Heart left ventricle (tissue), 16 donors: ENCODE measurements at places on chromosomes 16 and 17. TPM values are rescaled to one million over a fixed set of nuclear protein-coding genes. Genes with fewer than 3 reads are reported as not detected.

DNA sequence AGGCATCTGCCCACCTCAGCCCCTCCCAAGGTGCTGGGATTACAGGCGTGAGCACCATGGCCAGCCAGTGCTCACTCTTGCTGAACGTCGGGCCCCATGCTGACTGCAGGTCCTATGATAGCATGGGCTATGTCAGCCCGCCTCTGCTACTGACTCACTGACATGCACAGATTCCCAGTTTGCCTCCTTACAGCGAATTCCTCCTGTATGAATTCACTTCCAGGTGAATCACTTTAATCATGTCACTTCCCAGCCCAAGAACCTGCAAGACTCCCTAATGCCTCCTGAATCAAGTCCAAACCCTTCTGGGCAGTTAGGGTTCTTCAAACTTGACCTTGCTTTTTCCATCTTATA is 16.1 kb upstream of the UBTF start:
- no peak for DNase-seq

The RAB37 gene
- total RNA-seq = 1.4 TPM

The SLC16A5 gene
- total RNA-seq = 23.3 TPM

GRCh38 chr17:39225308-39225958 is at the start of gene STAC2:
Gene STAC2, minus strand, starts transcription at chr17:39225945. Its CDS starts 443 bp downstream, at chr17:39225502.
- DNase-seq = no peak

DNA sequence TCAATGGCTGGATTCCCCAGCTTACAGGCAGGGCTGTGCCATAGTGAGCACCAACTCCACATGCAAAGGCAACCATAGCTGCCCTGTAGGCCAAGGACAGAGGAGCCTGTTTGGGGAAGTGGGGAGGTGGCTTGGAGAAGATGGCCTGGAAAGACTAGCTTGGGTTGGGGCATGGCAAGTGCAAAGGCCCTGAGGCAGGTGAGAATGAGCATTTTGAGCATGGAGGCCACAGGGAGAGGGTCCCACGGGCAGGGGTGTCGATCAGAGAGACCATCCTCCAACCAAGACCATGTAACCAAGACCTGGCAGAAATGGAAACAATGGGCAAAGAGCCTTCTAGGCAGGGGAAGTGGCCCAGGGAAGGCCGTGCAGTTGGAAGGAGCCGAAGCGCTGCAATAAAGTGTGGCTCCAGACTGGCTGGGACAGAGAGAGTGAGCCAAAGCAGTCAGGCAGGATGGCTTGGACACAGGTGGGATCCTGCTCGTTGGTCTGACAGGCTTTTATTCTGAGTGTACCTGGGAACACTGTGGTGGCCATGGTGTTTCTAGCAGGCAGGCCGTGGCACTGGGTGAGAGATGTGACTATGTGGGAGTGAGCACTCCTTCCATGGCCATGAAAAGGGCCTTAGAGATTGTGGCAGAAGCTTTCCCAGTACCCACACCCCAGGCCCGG is 24.8 kb upstream of the MPRIP start:
- no peak for DNase-seq

GRCh38 chr17:76581515-76581914 is 4.1 kb downstream of the ST6GALNAC2 start:
- no peak for DNase-seq

- DNase-seq = no peak
Measured at GRCh38 chr16:69100071-69100691, 5.3 kb upstream of the HAS3 start.

The MT1F gene
- total RNA-seq = 6.0 TPM

The ZNF232 gene
- total RNA-seq = 5.7 TPM

DNA sequence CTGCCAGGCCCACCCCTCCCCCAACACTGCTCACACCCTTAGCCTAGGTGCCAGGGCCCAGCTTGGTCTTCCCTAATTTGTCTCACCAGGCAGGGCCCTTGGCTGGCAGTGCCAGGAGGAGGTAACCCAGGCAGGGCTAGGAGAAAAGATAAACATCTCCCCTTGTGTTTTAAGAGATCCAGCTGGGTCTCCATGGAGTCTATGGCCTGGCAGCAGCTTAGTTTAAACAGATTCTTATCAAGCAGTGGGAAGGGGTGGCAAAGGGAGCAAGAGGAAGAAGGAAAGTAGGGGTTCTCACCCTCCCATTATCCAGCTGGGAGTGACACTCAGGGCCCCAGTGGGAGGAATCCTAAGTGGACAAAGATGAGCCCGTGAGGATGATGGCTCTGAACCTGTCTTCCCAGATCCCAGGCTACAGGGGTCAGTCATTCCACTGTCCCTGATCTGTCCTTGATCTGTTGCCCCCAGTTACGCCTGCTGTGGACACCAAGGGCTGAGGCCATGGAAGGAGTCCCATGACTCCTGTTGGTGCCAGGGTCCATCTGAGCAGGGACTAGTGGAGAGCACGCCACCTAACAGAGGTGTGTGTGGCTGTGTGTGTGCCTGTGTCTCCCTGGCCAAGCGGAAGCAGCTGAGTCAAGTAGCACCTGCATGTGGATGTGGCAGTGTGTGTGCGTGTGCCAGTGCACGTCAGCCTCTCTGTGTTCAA is 47.4 kb upstream of the MEIOC start:
- DNase-seq = no peak

The NLGN2 gene
- 12.8 TPM for total RNA-seq

- no peak for DNase-seq
Measured at GRCh38 chr17:58764373-58764772, 8.7 kb downstream of the PPM1E start.

- no peak for DNase-seq
Measured at GRCh38 chr17:7218166-7218565, 1.5 kb downstream of the DLG4 start.

DNA sequence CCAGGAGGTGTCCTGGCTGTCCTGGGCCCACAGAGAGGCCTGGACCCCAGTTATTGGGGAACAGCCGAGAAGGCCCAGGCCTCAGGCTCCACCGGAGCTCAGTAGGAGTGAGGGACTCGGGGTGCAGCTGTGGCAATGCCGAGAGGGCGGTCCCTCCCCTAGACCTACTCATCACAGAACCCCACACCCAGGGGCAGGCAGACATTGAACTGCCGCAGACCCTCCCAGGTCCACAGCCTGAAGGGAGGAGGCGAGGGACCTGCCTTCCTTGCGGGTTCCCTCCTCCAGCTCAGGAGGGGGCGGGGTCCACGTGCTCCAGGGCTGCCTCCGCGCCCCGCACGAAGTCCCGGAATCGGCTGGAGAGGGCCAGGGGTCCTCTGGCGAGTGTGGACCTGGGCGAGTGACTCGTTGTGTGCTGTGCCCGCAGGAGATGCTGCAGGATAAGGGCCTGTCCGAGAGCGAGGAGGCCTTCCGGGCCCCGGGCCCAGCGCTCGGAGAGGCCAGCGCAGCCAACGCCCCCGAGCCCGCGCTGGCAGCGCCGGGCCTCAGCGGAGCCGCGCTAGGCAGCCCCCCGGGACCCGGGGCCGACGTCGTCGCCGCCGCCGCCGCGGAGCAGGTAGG is 3.9 kb downstream of the TBX4 start:
- DNase-seq = no peak

The CLEC10A gene
- 2.6 TPM for total RNA-seq

GRCh38 chr17:40157973-40158372 is 17.6 kb downstream of the CASC3 start:
- DNase-seq = no peak

GRCh38 chr17:44655983-44656710 is at the start of gene MEIOC:
Gene MEIOC, plus strand, starts transcription at chr17:44656468. Its CDS starts 146 bp downstream, at chr17:44656614.
- no peak for DNase-seq

The CES5A gene
- 0.51 TPM for total RNA-seq

DNA sequence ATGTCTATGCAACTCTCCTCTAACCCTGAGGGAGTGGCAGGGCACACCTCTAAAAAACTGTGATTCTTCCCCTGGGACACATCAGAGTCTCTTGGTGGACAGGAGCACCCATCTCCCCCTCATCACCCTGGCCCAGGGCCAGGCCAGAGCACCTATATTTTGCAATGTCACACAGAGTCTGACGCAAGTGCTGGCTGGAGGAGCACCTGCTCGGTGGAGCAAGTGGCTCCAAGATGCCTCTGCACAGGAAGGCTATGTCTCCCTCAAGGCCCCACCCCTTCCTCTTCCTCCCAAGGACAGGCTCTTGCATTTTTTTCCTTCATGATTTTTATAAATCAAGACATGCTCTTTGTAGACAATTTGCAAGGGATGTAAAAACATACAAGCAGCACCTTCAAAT is 13.3 kb downstream of the SNN start:
- DNase-seq = no peak

The SLFN12 gene
- 3.3 TPM for total RNA-seq

The FSCN2 gene
- 0.56 TPM for total RNA-seq

The MYH3 gene
- 1.8 TPM for total RNA-seq

DNA sequence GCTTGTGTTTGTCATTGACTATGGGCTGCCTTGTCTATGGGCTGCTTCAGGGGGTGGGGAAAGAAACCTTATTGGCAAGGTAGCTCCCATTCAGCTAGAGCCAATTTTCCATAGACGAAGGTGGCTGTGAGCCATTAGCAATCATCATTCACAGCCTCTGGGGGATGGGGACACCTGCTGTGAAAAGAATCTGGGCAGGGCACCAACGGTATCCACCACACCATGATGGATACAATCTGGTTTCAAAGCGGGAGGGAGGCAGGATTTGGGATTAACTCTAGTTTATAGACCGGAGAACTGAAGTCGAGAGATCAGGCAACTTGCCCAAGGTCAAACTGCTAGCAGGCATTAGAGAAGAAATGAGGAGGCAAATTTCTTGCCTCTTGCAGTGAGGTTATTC is 182.3 kb downstream of the SHISA9 start:
- no peak for DNase-seq
